ENCODE measurements at places on chromosomes 1 and 21.

- H3K27ac ChIP-seq, result no peak overlapping the region
- DNase-seq, result no peak
- no peaks in the 10 kb centered on the region for H3K36me3 ChIP-seq
- no peak overlapping the region for H3K4me3 ChIP-seq
- no peaks in the 10 kb centered on the region for H3K27me3 ChIP-seq
- no peaks in the 10 kb centered on the region for H3K4me1 ChIP-seq
These were observed 99.8 kb downstream of the SNX7 start for GRCh38 chr1:98761219-98761865.

DNA sequence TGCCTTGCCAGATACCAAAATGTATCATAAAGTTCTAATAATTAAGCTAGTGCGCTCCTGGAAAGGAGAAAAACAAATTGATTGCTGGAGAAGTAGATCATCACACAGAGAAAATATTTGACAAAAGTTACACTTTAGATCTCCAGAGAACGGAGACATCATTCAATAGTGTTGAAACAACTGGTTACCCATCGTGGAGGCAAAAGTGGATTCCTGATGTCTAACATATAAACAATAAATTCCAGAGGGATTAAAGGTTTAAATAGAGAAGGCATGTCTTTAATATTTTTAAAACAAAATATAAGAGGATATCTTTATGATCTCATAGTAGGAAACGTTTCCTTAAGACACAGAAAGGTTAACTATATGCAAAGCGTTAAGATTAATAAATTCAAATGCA lies 41.0 kb downstream of the NRIP1 start:
- no peak overlapping the region for H3K27ac ChIP-seq
- no peaks in the 10 kb centered on the region for H3K36me3 ChIP-seq
- DNase-seq, result no peak
- no peaks in the 10 kb centered on the region for H3K27me3 ChIP-seq

DNA sequence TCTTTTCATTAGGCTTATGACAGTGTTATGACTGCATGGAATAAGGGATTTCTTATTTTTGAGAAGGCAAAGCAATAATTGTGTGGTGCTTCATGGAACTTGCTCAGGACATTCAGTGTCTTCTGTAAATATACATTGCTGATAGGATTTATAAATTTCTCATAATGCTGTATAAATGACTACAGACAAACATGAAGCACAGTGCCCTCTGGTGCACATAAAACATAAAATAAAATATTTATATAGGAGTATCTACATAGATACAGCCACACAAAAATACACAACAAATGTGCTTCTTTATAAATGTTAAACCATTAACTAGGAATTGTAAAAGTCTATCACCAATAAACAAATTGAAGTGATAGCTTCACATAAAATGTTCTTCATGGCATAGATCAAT lies 24.1 kb downstream of the BRINP3 start:
- no peaks in the 10 kb centered on the region for H3K36me3 ChIP-seq
- no peak overlapping the region for H3K4me3 ChIP-seq
- H3K27ac ChIP-seq, result no peak overlapping the region
- no peaks in the 10 kb centered on the region for H3K27me3 ChIP-seq

DNA sequence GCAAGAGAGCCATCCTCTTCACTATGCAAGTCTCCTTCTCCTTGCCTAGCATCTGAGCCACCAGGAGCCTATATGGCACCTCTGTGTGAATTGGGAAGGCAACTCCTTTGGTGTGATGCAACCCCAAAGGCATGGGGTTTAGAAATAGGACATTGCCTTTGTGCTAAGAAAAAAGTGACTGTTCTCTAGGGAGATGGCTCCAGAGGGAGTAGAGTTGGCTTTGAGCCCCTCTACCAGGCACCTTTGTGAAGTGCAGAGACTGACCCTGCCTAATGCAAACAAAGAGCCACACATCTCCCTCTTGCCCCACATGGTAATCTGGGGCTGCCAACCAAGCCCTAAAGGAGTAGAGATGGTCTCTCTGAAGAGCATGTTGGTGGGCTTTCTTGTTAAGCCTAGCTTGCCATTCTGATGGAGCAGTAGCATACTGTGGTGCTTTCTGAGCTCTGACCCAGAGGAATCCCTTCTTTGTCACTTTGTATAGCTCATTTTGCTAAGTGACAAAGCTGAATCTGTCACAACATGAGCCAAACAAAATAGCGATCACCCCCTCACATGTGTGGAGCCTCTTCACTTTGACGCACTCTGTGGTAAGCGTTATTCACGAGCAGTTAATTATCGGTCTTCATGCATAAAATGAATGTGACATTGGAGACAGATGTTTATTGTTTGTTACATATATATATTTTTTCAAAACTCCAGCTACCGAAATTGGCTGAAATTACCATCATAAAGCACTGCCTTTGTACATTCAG lies 74.4 kb downstream of the RWDD3 start:
- no peak overlapping the region for H3K4me3 ChIP-seq
- H3K4me1 ChIP-seq, result no peaks in the 10 kb centered on the region
- no peaks in the 10 kb centered on the region for H3K36me3 ChIP-seq
- H3K27ac ChIP-seq, result no peak overlapping the region
- H3K27me3 ChIP-seq, result no peaks in the 10 kb centered on the region
- DNase-seq, result no peak
